ENCODE measurements at places on chromosomes 3 and 15.

DNA sequence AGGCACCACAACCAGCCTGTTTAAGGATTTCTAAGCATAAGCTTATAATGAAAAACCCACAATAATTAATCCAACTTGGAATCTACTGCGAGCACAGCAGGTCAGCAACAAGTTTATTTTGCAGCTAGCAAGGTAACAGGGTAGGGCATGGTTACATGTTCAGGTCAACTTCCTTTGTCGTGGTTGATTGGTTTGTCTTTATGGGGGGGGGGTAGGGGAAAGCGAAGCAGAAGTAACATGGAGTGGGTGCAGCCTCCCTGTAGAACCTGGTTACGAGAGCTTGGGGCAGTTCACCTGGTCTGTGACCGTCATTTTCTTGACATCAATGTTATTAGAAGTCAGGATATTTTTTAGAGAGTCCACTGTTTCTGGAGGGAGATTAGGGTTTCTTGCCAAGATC lies 15.1 kb downstream of the APOD start:
- no peak for DNase-seq

DNA sequence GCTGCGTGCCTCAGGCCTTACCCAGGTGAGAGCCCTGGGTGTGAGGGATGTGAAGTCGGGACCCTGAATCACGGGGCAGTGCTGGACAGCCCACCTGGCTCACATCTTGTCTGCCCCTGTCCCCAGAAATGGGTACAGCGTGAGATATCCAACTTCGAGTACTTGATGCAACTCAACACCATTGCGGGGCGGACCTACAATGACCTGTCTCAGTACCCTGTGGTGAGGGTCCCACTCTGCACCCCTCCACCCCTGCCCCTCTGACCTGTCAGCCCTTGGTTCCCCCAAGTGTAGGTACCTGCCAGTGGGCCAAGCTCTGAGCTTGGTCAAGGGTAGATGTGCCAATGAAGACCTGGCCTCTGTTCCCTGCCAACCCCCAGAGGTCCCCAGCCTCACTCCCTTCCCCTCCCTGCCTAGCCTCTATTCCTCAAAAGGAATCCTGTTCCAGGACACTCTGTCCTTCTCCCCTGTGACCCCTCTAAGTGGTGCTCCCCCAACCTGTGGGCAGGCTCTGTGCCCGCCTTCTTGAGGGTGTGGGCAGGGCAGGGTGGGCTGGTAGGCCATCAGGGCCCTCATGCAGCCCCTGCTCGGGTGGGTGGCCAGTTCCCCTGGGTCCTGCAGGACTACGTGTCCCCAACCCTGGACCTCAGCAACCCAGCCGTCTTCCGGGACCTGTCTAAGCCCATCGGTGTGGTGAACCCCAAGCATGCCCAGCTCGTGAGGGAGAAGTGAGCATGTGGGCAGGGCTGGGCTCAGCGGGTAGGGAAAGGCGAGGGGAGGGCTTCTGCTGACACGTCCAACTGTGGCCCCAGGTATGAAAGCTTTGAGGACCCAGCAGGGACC lies 25.1 kb downstream of the NBEAL2 start:
- no peak for DNase-seq

GRCh38 chr15:57708047-57708446 lies 1.5 kb downstream of the POLR2M start:
- no peak for DNase-seq

DNA sequence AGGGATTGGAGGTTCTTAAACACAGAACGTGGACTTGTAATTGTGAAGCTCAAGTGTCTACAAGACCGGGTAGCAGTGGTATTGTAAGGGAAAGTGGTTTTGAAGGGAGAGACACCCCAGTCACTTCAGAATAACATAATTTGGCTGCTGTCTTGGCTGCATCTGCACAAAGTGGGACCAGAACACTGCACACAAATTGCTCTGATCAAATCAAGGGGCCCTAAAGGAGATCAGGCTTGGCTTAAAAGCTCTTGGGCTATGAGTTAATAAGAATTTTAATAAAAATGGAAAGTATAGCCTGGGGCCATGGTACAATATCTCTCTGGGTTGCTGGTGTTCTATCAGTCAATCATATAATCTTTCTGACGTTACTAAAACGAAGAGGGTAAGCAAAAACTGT lies 356.1 kb upstream of the ICE2 start:
- DNase-seq, result no peak

GRCh38 chr15:45083223-45083622 lies 30.7 kb downstream of the DUOX2 start:
- no peak for DNase-seq

DNA sequence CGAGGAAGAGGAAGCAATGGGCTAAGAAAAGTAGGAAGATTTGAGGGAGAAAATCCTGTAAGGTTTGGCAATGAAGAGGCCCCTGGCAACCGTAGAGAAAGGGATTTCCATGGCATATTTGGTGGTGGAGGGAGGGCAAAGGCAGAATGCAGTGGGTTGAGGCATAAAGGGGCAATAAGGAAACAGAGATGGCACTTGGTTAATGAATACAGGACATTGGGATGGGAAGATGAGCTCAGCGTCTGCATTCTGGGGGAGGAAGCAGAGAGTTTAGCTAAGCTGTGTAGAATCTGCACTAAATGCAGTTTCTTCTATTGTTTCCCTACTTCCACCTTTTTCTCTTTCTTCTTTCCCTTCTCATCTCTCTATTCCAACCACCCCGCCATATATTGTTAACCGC lies 83.6 kb downstream of the LRTM1 start:
- no peak for DNase-seq

GRCh38 chr15:70141376-70142071 lies 43.8 kb upstream of the TLE3 start:
- no peak for DNase-seq

- no peak for DNase-seq
Observed at GRCh38 chr3:45948311-45948781, 5.1 kb downstream of the CXCR6 start.

Measured in retina (tissue), 1 donor.